ENCODE measurements at places on chromosomes 13 and 19. TPM values are rescaled to one million over a fixed set of nuclear protein-coding genes. Genes with fewer than 3 reads are reported as not detected.

The LSR gene
- 5.4 TPM for total RNA-seq

The FPR1 gene
- total RNA-seq, result not detected

The ZNF814 gene
- 38.3 TPM for total RNA-seq

The LIM2 gene
- not detected for total RNA-seq

The BST2 gene
- total RNA-seq, result 1.4 TPM

The C19orf38 gene
- total RNA-seq, result 0.44 TPM

The HIF3A gene
- total RNA-seq, result 4.4 TPM

The CALR3 gene
- total RNA-seq, result not detected

GRCh38 chr19:17855280-17856152 is 4.2 kb upstream of the RPL18A start:
- peak; percentile 93 for DNase-seq

GRCh38 chr13:106522112-106522705 is 13.3 kb downstream of the EFNB2 start:
- DNase-seq, result no peak

DNA sequence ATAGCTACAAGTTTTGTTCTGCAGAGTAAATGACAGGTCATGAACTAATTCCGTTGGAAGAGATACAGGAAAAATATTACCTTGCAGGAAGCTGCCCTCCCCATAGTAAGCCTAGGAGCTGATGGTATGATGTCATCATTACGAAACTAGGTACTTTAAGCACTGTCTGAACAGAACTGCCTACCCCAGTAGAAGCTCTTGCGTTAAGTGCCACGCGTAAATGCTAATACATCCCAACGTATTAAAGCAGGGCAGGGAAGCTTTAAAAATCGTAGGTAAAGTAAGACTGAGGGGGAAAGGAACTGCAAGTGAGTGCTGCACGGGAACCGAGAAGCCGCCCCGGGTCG is 572 bp downstream of the UGGT2 start:
- DNase-seq, result no peak

- no peak for DNase-seq
These were observed 11.2 kb downstream of the FBN3 start for GRCh38 chr19:8138201-8138600.

DNA sequence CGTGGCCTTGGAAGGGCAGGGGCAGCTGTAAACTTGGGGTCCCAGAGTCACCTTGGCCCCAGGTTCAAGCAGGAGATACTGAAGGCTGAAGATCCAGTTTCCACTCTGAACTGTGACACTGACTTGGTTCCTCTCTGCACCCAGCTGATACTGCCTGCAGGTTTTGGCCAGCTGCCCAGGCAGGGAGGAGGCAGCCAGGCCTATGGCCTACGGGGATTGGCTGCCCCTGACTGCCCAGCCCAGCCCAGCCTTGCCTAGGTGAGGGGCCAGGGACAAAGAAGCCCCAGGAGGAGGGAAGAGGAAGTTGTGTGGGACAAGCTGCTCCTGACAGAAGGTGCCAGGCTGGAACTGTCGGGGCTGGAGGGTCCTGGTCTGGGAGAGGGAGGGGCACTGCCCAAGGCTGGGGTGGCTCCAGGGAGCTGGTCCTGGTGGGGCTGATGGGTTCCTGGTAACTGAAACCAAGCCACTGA is 51.7 kb upstream of the CYP4F8 start:
- DNase-seq, result no peak

DNA sequence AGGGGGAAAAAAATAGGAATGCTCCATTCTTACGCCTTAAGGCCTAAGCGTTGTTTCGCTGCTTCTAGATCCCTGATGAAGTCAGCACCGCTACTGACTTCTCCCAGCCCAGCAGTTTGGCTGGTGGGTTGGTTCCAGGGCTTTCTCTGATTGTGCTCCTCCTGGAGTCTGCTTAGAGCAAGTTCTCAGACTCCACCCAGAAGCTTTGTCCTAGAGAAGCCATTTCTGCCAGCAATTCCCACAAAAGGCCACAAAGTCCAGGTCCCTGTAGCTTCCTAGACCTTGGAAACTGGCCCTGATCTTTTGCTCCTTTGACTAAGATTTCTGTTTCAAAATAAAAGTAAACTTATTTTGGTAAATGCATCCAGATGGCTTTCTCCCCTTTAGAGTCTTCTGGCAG is 65.4 kb downstream of the KCTD12 start:
- DNase-seq, result no peak

DNA sequence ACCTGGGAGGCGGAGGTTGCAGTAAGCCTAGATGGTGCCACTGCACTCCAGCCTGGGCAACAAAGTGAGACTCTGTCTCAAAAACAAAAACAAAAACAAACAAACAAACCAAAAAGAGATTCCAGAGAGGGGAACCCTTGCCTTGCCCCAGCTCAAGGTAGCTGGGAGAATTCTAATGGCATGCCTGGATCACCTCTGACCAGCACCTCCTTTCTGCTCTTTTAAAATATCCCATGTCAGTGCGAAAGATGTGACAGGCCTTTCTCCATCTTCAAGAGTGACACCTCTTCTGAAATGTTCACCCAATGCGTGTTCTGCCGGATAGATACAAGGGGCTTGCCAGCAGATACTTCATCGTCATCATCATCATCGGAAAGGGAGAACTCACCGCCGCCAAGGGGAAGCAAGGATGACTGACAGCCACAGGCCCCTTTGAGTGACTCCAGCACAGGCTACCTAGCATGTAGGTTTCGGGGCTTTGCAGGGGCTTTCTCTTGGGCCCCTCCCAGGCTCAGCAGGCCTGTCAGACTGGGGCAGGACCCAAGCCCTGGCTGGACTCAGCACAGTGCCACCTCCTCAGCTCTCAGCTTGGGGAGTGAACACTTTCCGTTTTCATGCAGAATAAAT is 18.9 kb upstream of the LRP3 start:
- DNase-seq, result no peak

DNA sequence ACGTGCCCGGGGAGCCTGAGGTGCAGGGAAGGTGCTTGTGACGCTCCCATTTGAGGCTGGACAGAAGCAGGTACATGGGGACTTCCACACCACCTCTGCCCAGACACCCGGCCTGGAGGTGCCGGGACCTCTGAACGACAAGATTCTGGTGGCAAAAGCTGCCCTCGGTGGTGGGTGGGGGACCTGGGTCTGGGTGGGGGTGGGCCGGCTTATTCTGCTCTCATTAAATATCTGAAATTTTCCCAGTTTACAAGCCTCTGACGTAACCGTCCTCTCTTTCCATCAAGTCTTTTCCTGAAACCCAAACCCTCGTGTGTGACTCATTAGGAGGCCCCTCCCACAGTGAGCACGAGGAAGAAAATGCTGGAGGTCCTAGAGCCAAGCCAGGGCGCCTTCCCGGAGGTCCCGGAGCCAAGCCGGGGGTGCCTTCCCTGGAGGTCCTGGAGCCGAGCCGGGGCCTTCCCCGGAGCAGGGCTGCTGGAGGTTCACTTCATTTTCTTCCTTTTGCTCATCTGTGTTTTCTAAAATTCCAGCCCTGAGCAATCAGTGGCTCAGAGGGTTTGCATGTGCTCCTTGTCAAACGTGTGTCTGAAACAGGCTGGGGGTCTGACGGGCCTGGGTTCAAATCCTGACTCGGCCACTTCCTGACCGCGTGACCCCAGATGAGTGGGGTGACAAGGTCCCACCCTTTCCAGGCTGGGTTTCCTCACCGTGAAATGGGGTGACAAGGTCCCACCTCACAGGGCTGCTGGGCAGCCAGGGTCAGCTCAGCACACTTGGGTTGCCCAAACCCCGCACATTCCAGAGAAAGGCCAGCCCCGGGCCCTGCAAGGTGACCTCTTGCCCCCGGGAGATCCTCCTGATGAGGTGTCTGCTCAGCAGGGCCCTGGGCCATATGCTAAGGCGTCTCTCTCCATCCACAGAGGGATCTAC is 10.0 kb downstream of the CFD start:
- no peak for DNase-seq

DNA sequence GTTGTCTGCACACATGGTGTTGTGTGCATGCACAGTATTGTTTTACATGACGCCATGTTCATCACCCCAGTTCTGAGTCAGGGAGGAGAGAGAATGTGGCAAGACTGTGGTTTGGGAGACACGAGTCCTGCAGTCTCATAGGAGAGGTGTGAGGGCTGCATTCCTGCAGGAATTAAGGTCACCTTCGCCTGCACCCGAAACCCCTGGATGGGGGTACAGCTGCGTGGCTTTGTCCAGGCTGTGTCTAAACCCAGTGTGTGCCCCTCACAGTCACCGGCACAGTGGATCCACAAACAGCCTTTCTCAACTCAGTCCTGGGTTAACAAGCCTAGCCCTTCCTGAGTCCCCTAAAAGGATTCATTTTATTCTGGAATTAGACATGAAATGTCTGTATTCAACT is 5.7 kb downstream of the ADPRHL1 start:
- no peak for DNase-seq

- DNase-seq, result no peak
These were observed 6.9 kb downstream of the B3GNT8 start for GRCh38 chr19:41420101-41420880.

DNA sequence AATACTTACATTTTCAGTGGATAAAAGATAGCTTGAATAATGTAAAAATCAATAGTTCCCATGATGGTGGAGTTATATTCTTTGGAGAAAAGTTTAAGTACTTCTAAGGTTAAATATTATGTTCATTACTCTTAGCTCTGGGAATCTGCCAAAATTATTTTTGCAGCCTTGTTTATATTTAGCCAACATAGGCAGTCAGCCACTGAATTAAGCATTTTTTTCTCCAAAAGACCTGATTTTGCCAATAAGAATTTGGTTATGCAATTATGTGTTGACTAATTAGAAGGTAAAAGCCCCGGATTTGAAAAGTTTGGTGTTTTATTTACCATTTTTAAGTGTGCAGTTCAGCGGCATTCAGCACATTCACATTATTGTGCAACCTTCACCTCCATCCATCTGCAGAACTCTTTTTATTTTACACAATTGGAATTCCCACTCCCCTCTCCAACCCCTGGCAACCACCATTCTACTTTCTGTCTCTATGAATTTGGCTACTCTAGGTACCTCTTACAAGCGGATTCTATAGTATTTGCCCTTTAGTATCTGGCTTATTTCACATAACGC is 90.1 kb upstream of the C1QTNF9B start:
- no peak for DNase-seq

- no peak for DNase-seq
These were observed 8.5 kb upstream of the SIGLEC8 start for GRCh38 chr19:51466723-51467122.

- DNase-seq, result peak; percentile 91
These were observed at the start of gene CHST8 for GRCh38 chr19:33621811-33622504. Gene CHST8, plus strand, starts transcription at chr19:33621953. Its CDS starts 67,309 bp downstream, at chr19:33689262.
